GM12878 (cell line): ENCODE measurements at places on chromosomes 1 and 21. TPM values are rescaled to one million over a fixed set of nuclear protein-coding genes. Genes with fewer than 3 reads are reported as not detected.

The ADAMTS5 gene
- not detected in 2 replicates for total RNA-seq

The PPCS gene
- 42.6 and 44.8 TPM in 2 replicates for total RNA-seq

The ECE1 gene
- total RNA-seq: 81.0 and 81.5 TPM in 2 replicates

The NOS1AP gene
- 0.15 TPM in 1 of 2 replicates, not detected in the other for total RNA-seq

The SPRR2G gene
- total RNA-seq: not detected in 2 replicates

The FCER1G gene
- 0.56 and 1.2 TPM in 2 replicates for total RNA-seq

The DRAXIN gene
- 0.05 TPM in 1 of 2 replicates, not detected in the other for total RNA-seq

The KIF17 gene
- total RNA-seq: 0.10 and 0.45 TPM in 2 replicates

The FLG2 gene
- not detected in 2 replicates for total RNA-seq

The GNG12 gene
- 0.38 and 0.43 TPM in 2 replicates for total RNA-seq

The TBX15 gene
- 1.1 TPM in 2 replicates for total RNA-seq

The SEC22B gene
- 21.0 and 21.7 TPM in 2 replicates for total RNA-seq

The TDRD5 gene
- not detected in 2 replicates for total RNA-seq

The ATP13A2 gene
- total RNA-seq: 23.9 and 30.5 TPM in 2 replicates

The CRABP2 gene
- total RNA-seq: 1.2 and 1.3 TPM in 2 replicates

The ZNF593OS gene
- not detected in 2 replicates for total RNA-seq

The CCDC27 gene
- total RNA-seq: not detected in 2 replicates

GRCh38 chr1:79105500-79105899, 99.0 kb upstream of the ADGRL4 start:
- no peaks in the 10 kb centered on the region for H3K4me1 ChIP-seq
- DNase-seq: no peak
- no peak overlapping the region for H3K27ac ChIP-seq
- no peak overlapping the region for H3K4me3 ChIP-seq

GRCh38 chr1:116257836-116258235, 115.2 kb upstream of the ATP1A1 start:
- no peak overlapping the region for H3K27ac ChIP-seq
- no peak overlapping the region for H3K4me3 ChIP-seq
- DNase-seq: no peak
- H3K4me1 ChIP-seq: peaks cover 6% of the 10 kb centered on the region

DNA sequence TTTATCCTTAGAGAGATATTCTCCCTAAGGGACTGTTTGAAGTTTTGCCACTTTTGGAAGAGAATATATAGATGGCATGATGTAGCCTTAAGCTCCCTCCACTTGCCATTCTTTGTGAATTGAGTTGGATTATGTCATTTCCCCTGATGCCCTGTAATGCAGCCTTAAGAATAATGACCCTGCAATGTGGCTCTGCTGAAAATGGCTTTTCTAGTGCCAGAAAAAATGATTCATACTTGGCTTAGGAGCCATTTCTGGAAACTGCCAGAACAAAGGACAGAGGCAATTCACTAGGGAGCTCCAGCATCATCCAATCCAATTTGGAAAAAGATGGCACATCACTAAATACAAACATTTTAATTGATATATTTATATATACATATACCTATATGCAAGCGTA, 265.3 kb downstream of the SPATA17 start:
- H3K4me1 ChIP-seq: no peaks in the 10 kb centered on the region
- no peaks in the 10 kb centered on the region; the same call in 1 of the 2 replicates for H3K27me3 ChIP-seq
- H3K4me3 ChIP-seq: no peak overlapping the region
- no peak for DNase-seq

DNA sequence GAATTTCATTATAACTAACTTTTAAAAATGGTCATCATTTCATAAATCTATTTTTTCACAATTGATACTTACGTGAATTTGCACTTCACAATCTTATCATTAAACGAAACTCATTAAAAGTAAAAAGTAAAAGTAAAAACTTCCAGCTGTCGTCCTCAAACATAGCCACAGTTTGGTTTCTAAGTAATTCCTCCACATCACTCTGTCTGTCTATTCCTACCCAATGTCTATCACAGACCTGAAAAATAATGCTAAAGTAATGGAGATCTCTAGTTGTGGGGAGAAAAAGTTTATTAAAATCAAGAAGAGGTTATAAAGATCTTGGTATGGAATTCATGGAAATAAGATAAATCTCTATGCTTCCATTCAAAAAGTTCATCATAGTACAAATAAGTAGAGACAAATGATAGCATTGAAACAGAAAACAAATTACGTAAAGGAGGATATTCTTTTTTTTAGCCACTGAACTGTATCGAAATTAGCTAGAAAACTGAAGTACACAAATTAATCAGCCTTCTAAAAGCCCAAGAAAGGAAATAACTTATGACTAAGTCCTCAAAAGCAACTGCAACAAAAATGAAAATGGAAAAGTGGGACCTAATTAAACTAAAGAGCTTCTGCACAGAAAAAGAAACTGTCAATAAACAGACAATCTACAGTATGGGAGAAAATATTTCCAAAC, 148.6 kb downstream of the TIAM1 start:
- H3K4me1 ChIP-seq: no peaks in the 10 kb centered on the region
- no peaks in the 10 kb centered on the region for H3K27me3 ChIP-seq
- H3K27ac ChIP-seq: no peak overlapping the region
- no peak overlapping the region; the same call in 1 of the 2 replicates for H3K4me3 ChIP-seq
- peak; percentile 55 for DNase-seq

DNA sequence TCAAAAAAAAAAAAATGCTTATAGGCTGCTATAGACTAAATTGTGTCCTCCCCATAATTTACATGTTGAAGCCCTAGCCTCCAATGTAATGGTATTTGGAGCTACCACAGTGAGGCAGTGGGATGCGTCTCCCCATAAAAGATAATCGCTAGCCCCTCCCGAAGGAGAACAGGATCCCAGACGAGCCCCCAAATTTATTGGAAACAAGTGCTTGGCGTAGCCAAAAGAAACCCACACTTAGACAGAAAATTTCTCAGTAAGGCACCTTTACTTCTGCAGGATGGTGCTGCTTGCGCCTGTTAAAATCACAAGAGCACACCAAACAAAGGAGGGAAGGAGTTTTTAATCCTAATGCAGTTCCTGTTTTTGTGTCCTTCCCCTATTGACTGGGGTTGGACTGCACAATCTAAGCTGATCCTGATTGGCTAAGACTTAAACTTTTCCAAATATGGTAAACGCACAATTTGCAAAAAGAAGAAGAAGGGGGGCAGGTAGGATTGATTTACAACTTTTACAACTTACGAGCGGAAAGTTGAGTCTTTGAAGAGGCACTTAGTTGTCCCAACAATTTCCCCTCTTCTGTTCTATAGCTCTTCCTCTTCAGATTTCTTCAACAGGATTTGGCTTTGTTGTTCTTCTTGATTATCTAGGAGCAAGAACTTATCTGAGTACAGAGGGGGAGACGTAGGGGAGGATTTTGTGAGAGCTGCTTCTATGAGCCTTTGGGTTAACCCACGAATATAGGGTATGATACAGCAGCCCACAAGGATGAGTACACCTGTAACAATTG, 3.0 kb upstream of the IPP start:
- no peak for DNase-seq
- no peak overlapping the region for H3K4me3 ChIP-seq
- H3K36me3 ChIP-seq: no peaks in the 10 kb centered on the region
- H3K27me3 ChIP-seq: no peaks in the 10 kb centered on the region; the same call in 1 of the 2 replicates
- no peaks in the 10 kb centered on the region; the same call in 1 of the 2 replicates for H3K4me1 ChIP-seq

GRCh38 chr1:236837897-236838296, 42.8 kb downstream of the MTR start:
- H3K36me3 ChIP-seq: peaks cover 6% of the 10 kb centered on the region
- H3K27me3 ChIP-seq: no peaks in the 10 kb centered on the region
- DNase-seq: no peak
- no peaks in the 10 kb centered on the region for H3K4me1 ChIP-seq

- no peaks in the 10 kb centered on the region for H3K36me3 ChIP-seq
- H3K4me3 ChIP-seq: no peak overlapping the region
- no peaks in the 10 kb centered on the region for H3K4me1 ChIP-seq
- H3K27me3 ChIP-seq: no peaks in the 10 kb centered on the region; the same call in none of the 2 replicates
- no peak overlapping the region for H3K27ac ChIP-seq
- DNase-seq: no peak
These were observed 28.5 kb downstream of the KCND3 start for GRCh38 chr1:111961016-111961415.

- no peak overlapping the region for H3K4me3 ChIP-seq
- no peak overlapping the region for H3K27ac ChIP-seq
- no peaks in the 10 kb centered on the region for H3K4me1 ChIP-seq
These were observed 156.6 kb downstream of the AK5 start for GRCh38 chr1:77438236-77438913.

GRCh38 chr1:48611841-48612240, 139.8 kb upstream of the SPATA6 start:
- no peak for DNase-seq
- no peaks in the 10 kb centered on the region for H3K36me3 ChIP-seq

DNA sequence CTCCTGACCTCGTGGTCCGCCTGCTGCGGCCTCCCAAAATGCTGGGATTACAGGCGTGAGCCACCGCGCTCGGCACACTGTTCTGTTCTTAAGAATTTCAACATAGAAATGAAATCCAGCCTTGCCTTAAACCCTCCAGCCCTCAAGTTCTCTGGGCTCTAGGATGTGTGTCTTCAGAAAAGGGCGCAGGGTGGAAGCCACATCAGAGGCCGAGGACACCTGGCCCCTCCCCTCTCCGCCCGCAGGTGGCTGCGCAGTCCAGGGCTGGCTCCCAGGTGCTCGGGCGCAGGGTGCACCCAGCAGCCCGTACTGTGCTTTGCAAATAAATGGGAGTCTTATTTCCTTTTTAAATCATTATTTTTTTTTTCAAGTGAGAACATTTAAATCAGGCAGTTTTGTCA, 2.0 kb upstream of the C1orf174 start:
- H3K27ac ChIP-seq: no peak overlapping the region
- no peaks in the 10 kb centered on the region for H3K36me3 ChIP-seq
- no peaks in the 10 kb centered on the region for H3K4me1 ChIP-seq
- no peaks in the 10 kb centered on the region for H3K27me3 ChIP-seq
- H3K4me3 ChIP-seq: no peak overlapping the region

DNA sequence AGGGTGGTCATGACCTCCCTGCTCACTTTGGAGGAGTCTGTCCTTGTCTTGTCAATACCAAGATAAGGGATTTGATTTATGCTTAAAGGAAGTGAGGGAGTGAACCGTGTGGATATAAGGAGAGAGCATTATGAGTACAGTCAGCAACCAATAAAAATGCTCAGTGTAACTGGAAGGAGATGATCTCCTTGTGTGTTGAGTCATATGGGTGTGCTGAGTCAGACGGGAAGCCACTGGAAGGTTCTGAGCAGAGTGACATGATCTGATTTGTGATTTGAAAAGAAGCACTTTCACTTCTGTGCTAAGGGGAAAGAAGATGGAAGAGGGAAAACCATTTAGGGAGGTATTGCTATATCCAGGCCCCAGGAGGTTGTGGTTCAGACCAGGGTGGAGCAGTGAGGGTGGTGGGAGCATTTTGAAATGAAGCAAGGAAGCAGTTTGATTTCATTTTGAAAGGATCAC, 2.5 kb upstream of the BCL10 start:
- no peak for DNase-seq
- H3K4me1 ChIP-seq: peaks cover 4% of the 10 kb centered on the region
- no peaks in the 10 kb centered on the region for H3K27me3 ChIP-seq
- H3K4me3 ChIP-seq: no peak overlapping the region
- H3K27ac ChIP-seq: no peak overlapping the region

GRCh38 chr1:55572878-55573734, 357.9 kb upstream of the USP24 start:
- DNase-seq: no peak
- H3K36me3 ChIP-seq: no peaks in the 10 kb centered on the region
- H3K27me3 ChIP-seq: no peaks in the 10 kb centered on the region
- no peak overlapping the region for H3K4me3 ChIP-seq

DNA sequence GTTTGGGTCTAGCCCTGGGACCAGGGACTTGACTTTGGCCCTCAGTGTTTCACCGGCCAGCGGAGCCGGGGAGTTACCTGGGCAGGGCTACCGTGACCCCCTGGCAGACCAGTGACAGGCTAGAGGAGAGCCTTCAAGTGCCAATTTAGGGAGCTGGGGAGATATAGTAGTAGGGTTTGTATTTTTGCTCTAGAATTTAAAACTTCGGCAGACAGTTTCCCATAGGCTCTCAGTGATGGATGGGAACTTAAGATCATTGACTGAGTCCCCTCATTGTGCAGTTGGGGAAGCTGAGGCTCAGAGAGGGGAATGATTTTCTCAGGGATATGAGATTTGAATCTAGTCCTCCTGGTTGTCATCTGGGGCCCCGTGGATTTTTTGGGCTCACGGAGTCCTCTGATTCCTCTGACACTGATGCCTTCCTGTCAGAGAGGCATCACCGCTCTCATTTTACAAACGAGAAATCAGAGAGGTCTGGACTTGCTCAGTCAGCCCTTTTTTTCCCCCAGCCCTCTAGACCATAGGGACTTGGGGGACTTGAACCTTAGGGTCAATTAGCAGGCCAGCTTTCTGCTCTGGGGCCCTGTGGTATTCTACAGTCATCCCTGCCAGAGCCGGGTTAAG, 58.3 kb upstream of the ACOT11 start:
- 0 out of 2 replicates have a peak, but pooled peaks cover 2% of the 10 kb centered on the region for H3K27me3 ChIP-seq
- no peaks in the 10 kb centered on the region for H3K36me3 ChIP-seq
- H3K4me3 ChIP-seq: no peak overlapping the region; the same call in 1 of the 2 replicates
- no peak overlapping the region for H3K27ac ChIP-seq

- H3K4me3 ChIP-seq: no peak overlapping the region
- H3K27ac ChIP-seq: no peak overlapping the region
- H3K4me1 ChIP-seq: no peaks in the 10 kb centered on the region
- no peaks in the 10 kb centered on the region for H3K27me3 ChIP-seq
- no peaks in the 10 kb centered on the region for H3K36me3 ChIP-seq
These were observed 671.4 kb upstream of the ADGRL2 start for GRCh38 chr1:81129366-81129765.

DNA sequence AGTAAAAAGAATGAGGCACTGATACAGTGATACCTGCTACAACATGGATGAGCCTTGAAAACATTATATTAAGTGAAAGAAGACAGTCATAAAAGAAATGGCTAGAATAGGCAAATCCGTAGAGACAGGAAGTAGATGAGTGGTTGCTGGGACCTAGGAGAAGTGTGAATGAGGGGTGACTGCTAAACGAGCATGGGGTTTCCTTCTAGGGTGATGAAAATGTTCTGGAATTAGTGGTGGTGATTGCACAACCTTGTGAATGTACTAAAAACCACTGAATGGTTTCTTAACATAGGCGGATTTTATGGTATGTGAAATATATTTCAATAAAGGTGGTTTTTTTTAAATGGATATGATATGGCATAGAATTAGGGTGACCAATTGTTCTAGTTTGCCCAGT, 12.6 kb upstream of the SERINC2 start:
- H3K27ac ChIP-seq: no peak overlapping the region
- no peaks in the 10 kb centered on the region for H3K27me3 ChIP-seq
- no peak for DNase-seq

GRCh38 chr1:170555370-170555769, 23.4 kb downstream of the GORAB start:
- peaks cover 20% of the 10 kb centered on the region for H3K36me3 ChIP-seq
- no peaks in the 10 kb centered on the region for H3K4me1 ChIP-seq
- no peaks in the 10 kb centered on the region for H3K27me3 ChIP-seq
- no peak overlapping the region for H3K4me3 ChIP-seq

- DNase-seq: no peak
- peak overlapping the region; percentile 95 for H3K27ac ChIP-seq
- H3K27me3 ChIP-seq: no peaks in the 10 kb centered on the region
- H3K36me3 ChIP-seq: no peaks in the 10 kb centered on the region
- no peak overlapping the region for H3K4me3 ChIP-seq
These were observed 160.2 kb downstream of the TOMM20 start for GRCh38 chr1:234968451-234968850.
